ENCODE measurements at places on chromosomes 7 and 10.

- no peak for DNase-seq
Measured at GRCh38 chr7:104943502-104944343, 70.3 kb upstream of the KMT2E start.

DNA sequence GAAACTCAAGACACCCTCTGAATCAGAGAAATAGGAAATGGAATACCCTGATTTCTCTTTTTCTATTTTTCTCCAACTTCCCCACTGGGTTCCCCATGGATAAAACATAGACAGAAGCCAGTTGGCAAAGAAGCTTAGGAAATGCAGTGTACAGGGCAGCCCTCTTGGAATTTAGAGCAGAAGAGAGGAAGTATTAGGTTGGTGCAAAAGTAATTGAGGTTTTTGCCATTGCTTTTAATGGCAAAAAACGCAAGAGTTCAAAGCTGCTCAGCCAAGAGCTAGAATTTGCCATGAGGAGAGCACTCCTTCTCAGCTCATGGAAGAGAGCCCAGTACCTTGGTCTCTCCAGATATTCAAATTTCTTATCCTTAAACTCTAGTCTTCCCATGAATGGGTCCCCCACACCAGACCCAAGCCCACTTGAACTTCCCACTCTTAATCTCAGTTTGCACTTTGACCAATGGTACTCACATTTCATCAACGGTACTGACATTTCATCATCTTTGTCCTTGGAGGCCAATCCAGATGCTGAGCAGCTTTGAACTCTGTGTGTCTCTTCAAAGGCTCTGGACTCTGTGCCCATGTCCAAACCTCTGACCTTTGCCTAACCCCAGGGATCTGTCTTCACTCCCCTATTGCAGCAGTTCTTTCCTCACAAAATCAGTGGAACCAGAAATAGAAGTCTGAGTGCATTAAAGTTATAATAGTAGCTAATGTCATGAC is 73.2 kb upstream of the PPP1R3C start:
- no peak for DNase-seq

DNA sequence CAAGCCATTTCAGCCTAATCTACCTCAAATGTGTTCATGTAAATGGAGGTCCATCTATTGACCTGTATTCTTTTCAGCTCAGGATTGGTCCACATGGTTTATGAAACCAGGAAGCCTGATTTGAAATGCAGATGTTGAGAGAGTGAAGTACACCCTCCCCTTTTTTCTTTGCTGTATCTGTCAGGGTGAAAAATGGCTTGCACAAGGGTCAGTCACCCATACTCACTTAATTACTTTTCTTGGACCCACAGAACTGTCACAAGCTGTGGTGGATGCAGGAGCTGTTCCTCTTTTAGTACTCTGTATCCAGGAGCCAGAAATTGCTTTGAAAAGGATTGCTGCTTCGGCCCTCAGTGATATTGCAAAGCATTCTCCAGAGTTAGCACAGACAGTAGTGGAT is 41.2 kb downstream of the SPAG6 start:
- DNase-seq: no peak

GRCh38 chr7:105102557-105103352 is 88.8 kb downstream of the KMT2E start:
- DNase-seq: no peak

GRCh38 chr7:96080027-96080426 is 241.9 kb downstream of the SLC25A13 start:
- no peak for DNase-seq

- DNase-seq: no peak
Measured at GRCh38 chr10:68221196-68221595, 10.7 kb downstream of the ATOH7 start.

All from GM04503 (cell line).